ENCODE measurements at places on chromosomes 2 and 18.

GRCh38 chr18:10953672-10954071, 195.7 kb downstream of the PIEZO2 start:
- DNase-seq: no peak

DNA sequence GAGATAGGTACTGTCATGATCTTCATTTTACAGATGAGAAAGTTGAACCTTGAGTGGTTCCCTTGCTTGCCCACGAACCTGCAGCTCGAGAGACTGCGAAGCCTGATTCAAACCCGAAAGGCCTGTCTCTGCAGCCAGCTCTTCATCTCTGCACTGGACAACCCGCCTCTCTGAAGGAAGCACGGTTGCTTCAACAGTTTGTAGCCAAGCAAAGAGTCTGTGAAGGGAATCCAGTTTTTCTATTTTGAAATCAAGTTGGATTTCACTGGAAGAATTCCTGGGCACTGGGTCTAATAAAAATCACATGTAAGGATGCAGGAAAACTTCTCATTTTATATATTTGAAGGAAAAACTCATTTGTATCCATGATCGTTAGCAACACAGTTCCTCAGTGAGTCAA, 21.3 kb upstream of the ICOS start:
- DNase-seq: no peak

GRCh38 chr2:205957452-205958154, 128.4 kb downstream of the INO80D start:
- DNase-seq: no peak

DNA sequence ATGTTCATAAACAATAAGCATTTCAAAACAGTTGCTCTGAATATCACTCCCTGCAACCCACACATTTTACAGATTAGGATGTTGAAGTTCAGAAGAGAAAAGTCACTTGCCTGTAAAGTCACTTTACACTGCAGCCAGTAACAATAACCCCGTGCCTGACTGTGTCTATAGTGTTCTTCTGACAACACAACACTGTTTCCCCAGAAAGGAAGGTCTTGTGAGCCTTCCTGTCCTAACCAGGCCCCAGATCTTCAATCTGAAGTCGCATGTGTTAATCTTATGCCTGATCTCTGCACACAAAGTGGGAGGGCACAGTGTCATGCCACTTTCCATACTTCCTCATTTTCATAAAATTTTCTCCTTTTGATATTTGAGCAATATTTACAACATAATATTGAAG, 120.2 kb downstream of the FEZ2 start:
- DNase-seq: no peak

GRCh38 chr2:187034434-187034833, 185.5 kb upstream of the ZSWIM2 start:
- DNase-seq: no peak

DNA sequence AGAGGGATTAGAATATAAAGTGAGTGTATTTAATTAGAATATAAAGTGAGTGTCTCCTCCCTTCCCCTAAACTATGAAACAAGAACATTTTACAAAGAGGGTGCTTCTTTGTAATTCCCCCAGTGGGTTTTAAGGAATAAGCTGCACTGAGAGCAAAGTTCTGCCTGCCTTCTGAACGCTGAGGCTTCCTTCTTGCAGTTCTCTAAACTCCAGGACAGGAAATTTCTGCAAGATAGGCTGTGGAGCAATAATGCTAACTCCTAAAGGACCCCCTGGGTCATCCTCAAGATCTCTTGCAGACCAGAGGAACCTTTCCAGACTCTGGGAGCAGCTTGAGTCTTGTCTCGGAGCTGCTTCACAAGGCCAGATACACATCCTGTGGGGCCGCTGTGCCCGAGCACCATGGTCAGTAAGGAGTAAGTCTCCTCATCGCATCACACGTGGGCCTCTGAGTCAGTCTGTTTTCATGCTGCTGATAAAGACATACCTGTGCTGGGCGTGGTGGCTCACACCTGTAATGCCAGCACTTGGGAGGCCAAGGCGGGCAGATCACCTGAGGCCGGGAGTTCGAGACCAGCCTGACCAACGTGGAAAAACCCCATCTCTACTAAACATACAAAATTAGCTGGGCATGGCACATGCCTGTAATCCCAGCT, 87.5 kb upstream of the KCNE4 start:
- DNase-seq: no peak

GRCh38 chr2:159285929-159286708, at the start of gene WDSUB1:
TSS of gene WDSUB1 (minus strand) at chr2:159286703. CDS start at chr2:159283069, 3,634 bp downstream.
- peak; percentile 12 for DNase-seq

- no peak for DNase-seq
Observed at GRCh38 chr2:238848976-238849853, 1.3 kb downstream of the TWIST2 start.

GRCh38 chr2:215149894-215150293, 11.5 kb upstream of the ABCA12 start:
- no peak for DNase-seq

DNA sequence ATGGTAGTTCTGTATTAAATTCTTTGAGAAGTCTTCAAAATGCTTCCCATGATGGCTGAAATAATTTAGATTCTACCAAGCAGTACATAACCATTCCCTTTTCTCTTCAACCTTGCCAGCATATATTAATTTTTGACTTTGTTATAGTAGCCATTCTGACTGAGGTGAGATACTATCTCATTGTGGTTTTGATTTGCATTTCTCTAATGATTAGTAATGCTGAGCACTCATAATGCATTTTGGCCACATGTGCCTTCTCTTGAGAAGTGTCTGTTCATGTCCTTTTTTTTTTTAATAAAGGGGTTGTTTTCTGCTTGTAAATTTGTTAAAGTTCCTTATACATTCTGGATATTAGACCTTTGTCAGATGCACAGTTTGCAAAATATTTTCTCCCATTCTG, 173.9 kb downstream of the CALCRL start:
- no peak for DNase-seq

GRCh38 chr2:1656326-1656960, 87.9 kb downstream of the PXDN start:
- no peak for DNase-seq

GRCh38 chr2:189162566-189162965, 17.0 kb downstream of the COL5A2 start:
- no peak for DNase-seq

- DNase-seq: no peak
Observed at GRCh38 chr2:217643789-217644301, 358.9 kb downstream of the TNS1 start.

GRCh38 chr2:201148434-201148990, 32.5 kb downstream of the CFLAR start:
- no peak for DNase-seq

- DNase-seq: no peak
Observed at GRCh38 chr2:169091761-169092519, 22.6 kb downstream of the DHRS9 start.

- peak; percentile 51 for DNase-seq
Observed at GRCh38 chr2:95025406-95026319, at the start of gene MAL. TSS of gene MAL (plus strand) at chr2:95025708. CDS start at chr2:95025793, 85 bp downstream.

GRCh38 chr2:240419723-240420122, 15.7 kb upstream of the GPC1 start:
- DNase-seq: no peak

- no peak for DNase-seq
Observed at GRCh38 chr2:191029280-191029950, 15.4 kb upstream of the STAT1 start.

- DNase-seq: no peak
Observed at GRCh38 chr18:9081940-9082339, 20.6 kb upstream of the NDUFV2 start.

GRCh38 chr18:79394534-79395307, 1.0 kb upstream of the NFATC1 start:
- DNase-seq: no peak

DNA sequence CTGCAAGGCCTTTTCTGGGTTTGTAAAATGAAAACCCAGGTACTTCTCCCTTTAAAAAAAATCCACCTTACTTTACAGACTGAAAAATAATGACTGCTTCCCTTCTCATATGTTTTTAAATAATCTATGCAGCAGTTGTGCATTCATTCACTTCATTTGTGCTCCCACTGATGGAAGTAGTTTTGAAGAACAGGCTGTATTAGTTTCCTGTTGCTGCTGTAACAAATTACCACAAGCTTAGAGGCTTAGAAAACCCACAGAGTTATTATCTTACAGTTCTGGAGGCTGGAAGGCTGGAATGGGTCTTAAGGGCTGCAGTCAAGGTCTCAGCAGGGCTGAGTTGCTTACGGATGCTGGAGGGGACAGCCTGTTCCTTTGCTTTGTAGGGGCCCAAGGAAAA, 335.0 kb downstream of the TGIF1 start:
- DNase-seq: no peak

DNA sequence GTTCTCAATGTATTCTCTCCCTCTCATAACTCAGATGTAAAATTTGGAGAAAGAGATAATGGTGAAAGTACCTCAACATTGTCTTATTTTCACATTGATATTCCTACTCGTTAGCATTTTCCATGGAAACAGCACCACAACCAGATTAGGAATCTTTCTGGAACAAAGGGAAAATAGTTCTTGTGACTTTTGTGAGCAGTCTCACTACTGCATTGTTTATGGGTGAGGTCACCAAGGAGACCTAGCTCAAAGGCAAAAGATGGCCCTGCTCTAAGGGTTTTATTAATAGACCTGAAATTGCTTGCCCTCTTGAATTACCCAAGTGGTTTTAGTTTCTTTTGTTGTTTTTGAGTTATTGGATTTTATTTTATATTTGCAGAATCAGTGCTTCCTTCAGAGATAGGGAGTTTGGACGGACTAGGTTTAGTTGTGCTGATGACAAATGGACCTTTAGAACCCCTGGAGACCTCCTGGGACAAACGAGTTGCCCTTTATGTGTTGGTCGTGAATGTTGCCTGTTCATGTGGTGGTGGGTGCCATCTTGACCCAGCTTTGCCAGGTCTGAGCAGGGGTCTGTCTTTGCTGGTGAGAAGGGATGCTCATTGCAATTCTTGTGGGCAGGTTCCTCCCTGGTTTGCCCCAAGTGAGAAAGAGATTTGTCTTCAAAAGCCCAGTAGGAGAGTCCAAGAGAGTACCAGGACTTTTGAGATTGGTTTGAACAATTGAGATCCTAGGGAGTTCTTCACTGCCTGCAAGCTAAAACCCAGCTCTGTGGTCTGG, 58.1 kb downstream of the INPP4A start:
- no peak for DNase-seq

GRCh38 chr2:240235149-240235803, 94.8 kb upstream of the OTOS start:
- no peak for DNase-seq

GRCh38 chr2:8694737-8695136, 12.9 kb downstream of the ID2 start:
- DNase-seq: no peak

GRCh38 chr2:12271589-12271984, 445.1 kb upstream of the TRIB2 start:
- no peak for DNase-seq

DNA sequence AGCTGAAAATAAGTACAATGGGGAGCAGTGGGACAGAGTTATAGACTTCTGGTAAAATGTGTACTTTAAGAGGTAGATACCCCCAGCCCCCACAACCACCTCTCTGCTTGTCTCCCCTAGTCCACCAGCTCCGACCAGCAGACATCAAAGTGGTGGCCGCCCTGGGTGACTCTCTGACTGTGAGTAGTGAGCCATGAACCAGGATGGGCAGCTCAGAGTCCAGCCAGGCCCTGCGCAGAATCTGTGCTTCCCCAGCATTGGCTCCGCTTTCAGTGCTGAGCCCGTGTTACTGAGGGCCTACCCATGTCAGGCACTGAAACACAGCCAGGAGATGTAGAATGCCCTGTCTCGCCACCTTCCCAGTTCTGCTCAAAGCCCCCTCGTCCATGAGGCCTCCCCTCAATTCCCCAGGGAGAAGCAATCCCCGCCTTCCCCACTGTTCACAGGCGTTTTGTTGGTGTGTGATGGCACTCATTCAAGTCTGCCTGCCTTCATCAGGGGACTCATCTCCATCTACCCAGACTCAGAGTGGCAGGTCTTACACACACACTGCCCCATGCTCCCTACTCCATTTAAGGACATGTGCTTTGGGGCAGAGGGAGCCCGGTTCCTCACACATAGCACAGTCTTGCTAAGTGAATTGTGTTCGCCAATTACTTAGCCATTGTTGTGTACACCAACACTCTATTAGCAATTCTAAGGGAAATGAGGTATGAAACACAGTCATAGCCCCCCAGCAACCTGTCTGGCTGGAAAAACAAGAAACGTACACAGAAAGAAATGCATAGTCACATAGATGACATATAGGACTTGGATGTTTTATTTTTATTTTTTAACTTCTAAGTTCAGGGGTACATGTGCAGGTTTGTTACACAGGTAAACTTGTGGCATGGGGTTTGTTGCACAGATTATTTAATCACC, 122.6 kb downstream of the PLB1 start:
- DNase-seq: no peak

- DNase-seq: no peak
Observed at GRCh38 chr2:234480337-234480736, 16.5 kb downstream of the ARL4C start.

DNA sequence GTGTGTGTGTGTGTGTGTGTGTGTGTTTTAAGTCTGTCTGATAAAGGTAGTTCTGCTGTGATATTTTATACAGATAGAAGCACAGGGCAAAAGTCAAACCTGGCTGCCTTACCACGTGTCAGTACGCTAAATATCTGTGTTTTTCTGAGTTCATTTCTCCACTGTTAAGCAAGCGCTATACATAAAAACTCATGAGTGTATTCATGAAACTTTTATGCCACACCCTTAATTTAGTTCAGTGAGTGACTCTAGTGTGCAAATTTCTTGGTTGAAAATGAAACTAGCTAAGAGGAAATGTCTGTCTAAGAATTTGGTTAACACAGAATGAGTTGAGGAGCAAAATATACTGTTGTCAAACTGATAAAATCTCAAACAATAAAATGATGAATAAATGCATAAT, 11.2 kb downstream of the CASP10 start:
- DNase-seq: no peak

- DNase-seq: no peak
Observed at GRCh38 chr2:231387904-231388724, 7.4 kb upstream of the B3GNT7 start.

DNA sequence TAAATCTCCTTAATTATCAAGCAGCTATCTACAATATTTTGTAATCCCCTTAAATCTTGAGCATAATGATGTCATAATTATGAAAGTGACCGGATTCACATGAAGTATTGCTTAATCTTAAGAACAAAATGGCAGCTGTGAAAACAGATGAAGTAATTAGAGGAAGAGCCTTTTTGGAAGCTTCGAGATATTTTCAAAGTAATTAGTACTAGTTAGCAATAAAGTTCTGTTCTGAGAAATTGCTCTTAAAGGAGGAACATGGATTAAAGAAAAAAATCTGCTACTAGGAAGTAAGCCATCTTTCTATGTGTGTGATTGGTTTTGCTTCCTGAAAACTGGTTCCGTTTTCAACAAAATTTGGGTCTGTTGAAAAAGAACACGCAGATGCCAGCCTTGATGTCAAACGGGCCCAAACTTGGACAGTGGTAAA, 18.3 kb downstream of the CLUL1 start:
- DNase-seq: no peak

- no peak for DNase-seq
Observed at GRCh38 chr18:47915930-47916329, 14.5 kb downstream of the SMAD2 start.

GRCh38 chr2:241803387-241804325, 5.3 kb upstream of the NEU4 start:
- DNase-seq: no peak

GRCh38 chr18:6649421-6650126, 79.9 kb upstream of the ARHGAP28 start:
- no peak for DNase-seq

GRCh38 chr2:28590496-28591301, 94.8 kb downstream of the PLB1 start:
- no peak for DNase-seq

- no peak for DNase-seq
Observed at GRCh38 chr2:176491172-176491904, 222.1 kb downstream of the MTX2 start.
